ENCODE measurements at places on chromosomes 1 and 21. TPM values are rescaled to one million over a fixed set of nuclear protein-coding genes. Genes with fewer than 3 reads are reported as not detected.

Gene NUF2
- 0.75 TPM for total RNA-seq

Gene DHRS3
- total RNA-seq, result 38.3 TPM

Gene KCNJ15
- total RNA-seq, result 0.12 TPM

Gene TMEM125
- not detected for total RNA-seq

Gene C1orf115
- total RNA-seq, result 0.50 TPM

Gene PRDM2
- total RNA-seq, result 173 TPM

Gene TMPRSS2
- not detected for total RNA-seq

Gene NCAM2
- not detected for total RNA-seq

Gene RAB3GAP2
- 49.1 TPM for total RNA-seq

Gene KRTAP19-1
- not detected for total RNA-seq

Gene SLC5A9
- total RNA-seq, result not detected

Gene ADAR
- 197 TPM for total RNA-seq

Gene BCL2L15
- total RNA-seq, result 1.4 TPM

Gene TFF2
- total RNA-seq, result not detected

Gene DIPK1A
- 7.9 TPM for total RNA-seq

Gene PLXNA2
- 2.2 TPM for total RNA-seq

Gene PRMT6
- 6.9 TPM for total RNA-seq

Gene WNT2B
- 0.13 TPM for total RNA-seq

Gene NBPF11
- total RNA-seq, result 19.1 TPM

Gene STYXL2
- total RNA-seq, result not detected

Gene MARK1
- 0.10 TPM for total RNA-seq

Gene CLCC1
- total RNA-seq, result 15.5 TPM

Gene C2CD4D
- 1.9 TPM for total RNA-seq

Gene MYOM3
- total RNA-seq, result not detected

Gene NGF
- total RNA-seq, result not detected

Gene TRIM63
- not detected for total RNA-seq

All from T-helper 17 cell (primary cell).